ENCODE measurements at places on chromosomes 2 and 18.

DNA sequence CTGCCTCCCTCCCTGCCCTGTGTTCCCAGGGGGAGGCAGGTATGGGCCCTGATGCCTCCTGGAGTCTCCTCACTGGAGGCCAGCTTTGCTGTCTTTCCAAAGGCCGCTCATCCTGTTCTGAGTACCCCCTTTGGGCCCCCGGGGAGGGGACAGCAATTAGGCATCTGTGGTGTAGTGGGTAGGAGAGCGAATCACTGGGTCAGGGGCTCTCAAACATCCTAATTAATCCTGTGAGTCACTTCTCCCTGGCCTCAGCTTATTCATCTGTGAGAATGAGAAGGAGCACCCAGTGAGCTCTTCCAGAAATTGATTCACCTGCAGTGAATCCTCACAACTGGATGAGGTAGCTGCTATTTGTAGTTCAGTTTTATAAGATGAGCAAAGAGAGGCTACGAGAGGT lies 16.4 kb downstream of the TET3 start:
- no peak for DNase-seq

DNA sequence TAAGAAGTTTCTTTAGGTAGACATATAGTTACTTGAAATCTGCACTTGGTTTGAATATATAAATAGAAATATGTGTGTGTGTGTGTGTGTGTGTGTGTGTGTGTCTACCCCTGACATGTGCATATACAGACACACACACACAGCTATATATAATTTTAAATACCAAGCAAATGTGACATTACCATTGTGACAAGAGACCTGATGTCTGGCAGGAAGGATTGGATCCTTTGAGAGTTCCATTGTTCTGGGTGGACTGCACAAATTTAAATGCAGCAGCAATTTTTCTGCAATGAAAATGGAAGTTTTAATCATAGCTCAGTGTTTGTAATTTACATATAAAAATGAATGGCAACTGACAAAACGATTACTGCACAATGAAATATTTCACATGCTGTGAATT lies 87.8 kb upstream of the CCDC195 start:
- DNase-seq: no peak

DNA sequence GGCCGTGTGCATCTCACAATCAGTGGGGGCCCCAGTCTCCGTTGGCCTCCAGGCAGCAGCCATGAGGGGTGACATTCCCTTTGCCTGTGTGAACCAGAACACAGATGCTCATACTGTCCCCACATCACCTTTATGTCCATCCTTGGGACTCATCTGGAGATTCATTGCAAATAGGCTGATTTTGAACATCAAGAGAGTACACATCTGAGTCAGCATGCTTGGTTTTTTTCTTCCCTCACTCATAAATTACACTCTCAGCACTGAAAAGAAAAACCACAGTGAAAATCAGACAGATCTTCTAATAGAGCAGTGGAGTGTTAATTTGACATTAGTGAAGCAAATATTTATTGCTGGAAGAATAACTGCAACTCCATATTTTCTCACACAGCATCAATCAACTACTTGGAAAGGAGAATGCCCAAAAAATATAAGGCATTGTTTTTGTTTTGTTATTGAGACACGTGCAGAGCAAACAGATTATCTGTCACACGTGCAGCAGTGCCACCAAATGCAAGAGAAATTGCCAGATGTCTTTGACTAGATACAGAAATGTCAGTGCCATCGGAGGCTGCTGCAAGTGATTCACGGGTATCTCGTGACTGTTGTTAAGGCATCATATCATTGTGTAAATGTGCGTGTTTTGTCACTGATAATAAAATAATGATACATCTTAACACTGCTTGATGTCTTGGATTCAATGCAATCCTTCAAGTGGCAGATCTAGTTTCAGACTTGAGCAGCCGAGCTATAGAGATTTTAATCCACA lies 10.9 kb downstream of the APCDD1 start:
- DNase-seq: no peak

GRCh38 chr2:168731616-168732015 lies 70.8 kb upstream of the NOSTRIN start:
- no peak for DNase-seq

GRCh38 chr2:152405206-152406118 lies 70.5 kb downstream of the FMNL2 start:
- no peak for DNase-seq

- no peak for DNase-seq
These were observed 54.7 kb upstream of the MBOAT2 start for GRCh38 chr2:9057939-9058761.

GRCh38 chr2:188388831-188389230 lies 97.2 kb downstream of the GULP1 start:
- no peak for DNase-seq

DNA sequence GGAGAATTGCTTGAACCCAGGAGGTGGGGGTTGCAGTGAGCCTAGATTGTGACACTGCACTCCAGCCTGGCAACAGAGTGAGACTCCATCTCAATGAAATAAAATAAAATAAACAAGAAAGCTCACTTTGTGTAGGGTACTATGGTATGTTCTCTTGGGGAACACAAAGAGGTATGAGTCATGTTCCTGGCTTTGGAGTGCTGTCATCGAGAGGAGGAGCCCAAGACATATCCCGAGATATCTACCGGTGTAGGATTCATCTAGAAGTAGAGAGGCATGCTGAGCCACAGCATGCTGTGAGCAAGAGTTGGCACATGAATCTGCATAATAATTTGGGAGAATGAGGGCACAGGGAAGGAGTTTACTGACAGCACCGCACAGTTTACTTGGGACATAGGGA lies 244.9 kb upstream of the EPHA4 start:
- no peak for DNase-seq

DNA sequence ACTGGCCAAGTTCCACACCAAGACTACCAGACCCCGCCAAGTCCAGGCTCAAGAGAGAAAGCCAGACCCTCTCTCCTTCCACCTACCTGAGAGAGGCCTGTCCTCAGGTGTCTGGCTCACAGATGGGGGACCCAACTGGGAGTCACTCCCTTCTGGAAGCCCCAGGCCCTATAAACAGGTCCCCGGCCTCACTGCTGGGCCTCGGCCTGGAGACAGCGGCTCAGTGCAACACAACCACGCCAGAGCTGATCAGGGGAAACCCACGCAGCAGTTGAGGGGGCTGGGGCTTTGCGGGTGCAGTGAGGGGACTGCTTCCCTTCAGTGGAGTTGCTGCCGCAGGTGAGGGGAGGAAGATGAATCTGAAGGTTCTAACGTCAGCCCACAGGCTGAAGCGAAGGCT lies 22.8 kb upstream of the C1QL2 start:
- DNase-seq: no peak

DNA sequence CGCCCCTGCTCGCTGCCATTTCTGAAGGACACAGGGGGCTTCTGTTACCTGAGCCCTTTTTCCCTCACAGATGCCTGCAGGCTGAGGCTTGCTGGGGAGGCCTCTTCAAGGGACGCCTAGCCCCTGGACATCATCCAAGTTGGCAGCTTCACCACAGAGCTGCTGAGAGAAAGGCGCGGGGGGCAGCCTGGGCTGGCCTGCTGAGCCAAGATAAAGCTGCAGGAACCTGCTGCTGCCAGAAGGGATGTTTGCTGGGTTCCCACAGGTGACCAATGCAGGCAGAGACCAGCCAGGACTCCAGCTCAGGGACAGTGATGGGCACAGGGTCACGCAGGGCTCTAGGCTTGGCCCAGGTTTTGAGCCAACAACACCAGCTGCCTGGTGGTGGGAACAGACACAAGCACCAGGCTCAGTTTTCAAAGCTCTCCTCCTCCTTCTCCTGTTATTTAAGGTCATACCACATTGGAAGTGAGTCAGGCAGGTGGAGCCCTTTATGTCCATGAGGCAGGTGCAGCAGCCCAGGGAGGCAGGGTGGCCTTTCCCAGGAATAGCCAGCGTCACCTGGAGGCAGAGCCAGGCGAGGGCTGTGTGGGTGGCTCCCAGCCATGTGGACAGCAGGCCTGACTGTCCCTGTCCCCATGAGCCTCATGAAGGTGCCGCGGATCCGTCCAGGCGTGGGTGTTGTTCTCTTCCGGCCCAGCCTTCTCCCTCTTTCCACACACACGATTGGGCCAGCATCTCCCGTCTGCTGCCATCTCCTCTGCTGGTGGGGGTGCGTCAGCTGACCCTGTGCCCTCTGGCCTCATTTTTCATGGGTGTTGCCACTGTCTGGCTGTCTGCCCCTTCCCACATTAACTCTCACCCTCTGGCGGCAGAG lies 515.5 kb upstream of the MYT1L start:
- DNase-seq: no peak
